ENCODE measurements at places on chromosomes 6 and 20. TPM values are rescaled to one million over a fixed set of nuclear protein-coding genes. Genes with fewer than 3 reads are reported as not detected.

Gene PDE7B
- 0.42 TPM for total RNA-seq

Gene NINL
- total RNA-seq, result 0.73 TPM

Gene COL11A2
- total RNA-seq, result 0.63 TPM

Gene SLC22A23
- total RNA-seq, result 6.0 TPM

Gene ZSWIM3
- 0.63 TPM for total RNA-seq

Gene PLN
- total RNA-seq, result 0.10 TPM

Gene LY6G6F
- total RNA-seq, result 7.7 TPM

Gene KCNG1
- total RNA-seq, result 2.3 TPM

Gene GSTA1
- total RNA-seq, result not detected

Gene EYS
- total RNA-seq, result under 0.01 TPM

Gene BPIFB4
- not detected for total RNA-seq

Gene NKX2-2
- not detected for total RNA-seq

Gene POPDC3
- total RNA-seq, result not detected

Gene ULBP3
- total RNA-seq, result 0.84 TPM

Gene LRRC73
- not detected for total RNA-seq

Gene VGLL2
- total RNA-seq, result 0.10 TPM

Gene CTCFL
- total RNA-seq, result not detected

Gene PCK1
- total RNA-seq, result not detected

Gene TFB1M
- 7.3 TPM for total RNA-seq

Gene ACTR5
- total RNA-seq, result 9.8 TPM

Gene MRAP2
- 0.10 TPM for total RNA-seq

Gene ATP9A
- 2.3 TPM for total RNA-seq

All from mononuclear cell (primary cell).